HepG2 (cell line): ENCODE measurements at places on chromosomes 7 and 10. TPM values are rescaled to one million over a fixed set of nuclear protein-coding genes. Genes with fewer than 3 reads are reported as not detected.

DNA sequence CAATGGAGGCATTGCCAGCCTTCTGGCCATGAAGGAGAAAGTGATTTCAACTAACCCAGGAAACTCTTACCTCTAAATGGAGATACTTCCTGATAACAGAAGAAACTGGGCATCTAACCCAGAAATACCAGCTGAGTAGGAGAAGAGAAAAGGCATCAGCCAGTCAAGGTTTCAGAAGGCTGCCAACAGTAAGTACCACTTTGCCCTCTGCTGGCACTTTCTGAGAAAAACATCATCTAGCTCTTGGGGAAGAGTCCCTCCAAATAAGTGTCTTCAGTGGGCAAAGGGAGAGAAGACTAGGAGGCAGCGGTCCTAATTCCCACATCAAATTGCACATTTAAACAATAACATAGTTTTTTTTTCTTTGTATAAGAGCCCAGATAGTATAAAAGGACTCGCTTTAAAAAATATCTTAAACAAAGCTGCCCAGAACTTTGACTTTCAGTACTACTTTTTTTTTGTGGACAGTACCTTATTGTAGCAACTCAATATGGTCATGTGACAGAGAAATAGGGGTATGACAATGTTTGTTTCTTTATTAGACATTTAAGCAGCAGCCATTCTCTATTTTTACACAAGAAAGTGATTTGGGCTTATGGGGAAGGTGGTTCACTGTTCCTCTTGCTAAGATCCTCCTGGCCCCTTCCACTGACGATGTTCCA, 157.3 kb downstream of the CTTNBP2 start:
- DNase-seq, result peak; percentile 39

DNA sequence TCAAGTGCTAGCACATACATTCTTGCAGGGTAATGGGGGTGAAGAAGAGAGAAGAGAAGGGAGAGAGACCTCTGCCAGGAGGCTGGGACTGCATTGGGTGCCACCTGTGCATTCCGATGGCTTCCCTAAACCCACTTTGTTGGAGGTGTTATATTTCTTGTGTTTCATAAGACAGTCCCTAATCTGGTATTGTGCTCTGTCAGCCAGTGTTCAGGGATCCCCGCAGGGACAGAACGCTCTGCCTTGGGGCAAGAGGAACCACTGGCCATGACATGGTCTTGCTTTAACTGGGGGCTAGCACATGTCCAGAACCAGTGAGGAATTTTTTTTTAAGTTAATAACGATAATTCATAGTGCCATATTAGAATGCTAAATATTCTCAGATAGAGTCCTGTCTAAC, 365.2 kb upstream of the GALNT17 start:
- no peak for DNase-seq

DNA sequence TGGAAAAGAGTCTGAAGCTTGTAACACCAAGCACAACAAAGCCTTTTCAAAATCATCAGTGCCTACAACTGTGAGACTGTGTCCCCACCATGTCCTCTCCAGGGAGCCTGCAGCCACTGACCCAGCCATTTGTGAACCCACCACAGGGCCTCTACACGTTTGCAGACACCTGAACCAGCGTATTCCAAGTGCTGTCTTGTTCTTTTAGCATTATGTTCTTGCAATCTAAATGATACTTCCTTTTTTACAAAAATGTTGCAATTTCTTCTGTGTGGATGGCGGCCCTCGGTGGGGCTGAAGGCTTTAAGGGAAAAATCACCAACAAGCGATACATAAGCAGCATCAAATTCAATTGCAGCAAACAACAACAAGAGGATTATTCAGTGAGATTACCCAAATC, 403.2 kb upstream of the MGMT start:
- DNase-seq, result no peak

GRCh38 chr7:68176974-68177373, 1180.3 kb downstream of the TYW1 start:
- peak; percentile 65 for DNase-seq

BNIP3 gene
- 73.7 and 86.7 TPM in 2 replicates for total RNA-seq

RGS10 gene
- total RNA-seq, result 1.1 and 1.7 TPM in 2 replicates
